ENCODE measurements at places on chromosomes 3 and 15.

DNA sequence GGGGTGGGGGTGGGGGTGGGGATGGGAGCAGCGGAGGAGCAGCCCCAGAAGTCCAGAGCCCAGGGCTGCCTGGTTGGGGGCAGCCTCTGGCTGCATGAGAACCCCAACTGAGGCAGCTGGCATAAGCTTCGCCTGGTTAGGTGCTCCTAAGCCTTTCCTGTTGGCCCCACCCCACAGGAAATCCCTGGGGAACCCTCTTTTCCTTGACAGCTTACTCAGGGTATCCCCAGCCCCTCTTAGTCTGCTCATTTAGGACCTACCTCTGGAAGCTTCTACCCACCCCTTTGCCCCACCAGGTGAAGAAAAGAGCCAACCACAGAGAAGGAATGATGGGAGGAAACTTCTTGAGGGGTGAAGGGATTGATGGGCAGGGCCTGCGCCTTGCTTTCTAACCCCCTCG lies 53.4 kb downstream of the IL20RB start:
- DNase-seq = no peak

DNA sequence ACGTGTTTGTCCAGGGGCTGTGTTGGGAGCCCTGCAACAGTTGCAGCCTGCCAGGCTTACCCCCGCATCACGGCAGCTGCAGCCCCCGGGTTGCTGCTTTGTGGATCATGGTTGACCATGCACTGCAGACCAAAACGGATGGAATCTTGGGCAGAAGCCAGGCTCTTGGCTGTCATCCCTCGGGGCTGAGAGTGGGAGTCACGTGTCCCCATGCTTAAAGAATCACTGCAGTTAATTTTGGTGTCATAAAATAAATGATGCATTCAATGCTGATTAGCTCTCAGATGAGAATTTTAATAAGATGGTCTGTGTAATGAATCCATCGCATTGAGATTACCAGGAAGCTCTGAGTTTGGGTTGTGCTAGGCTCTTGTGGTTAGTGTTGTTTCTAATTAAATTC lies 115.6 kb downstream of the CHDH start:
- DNase-seq = no peak

DNA sequence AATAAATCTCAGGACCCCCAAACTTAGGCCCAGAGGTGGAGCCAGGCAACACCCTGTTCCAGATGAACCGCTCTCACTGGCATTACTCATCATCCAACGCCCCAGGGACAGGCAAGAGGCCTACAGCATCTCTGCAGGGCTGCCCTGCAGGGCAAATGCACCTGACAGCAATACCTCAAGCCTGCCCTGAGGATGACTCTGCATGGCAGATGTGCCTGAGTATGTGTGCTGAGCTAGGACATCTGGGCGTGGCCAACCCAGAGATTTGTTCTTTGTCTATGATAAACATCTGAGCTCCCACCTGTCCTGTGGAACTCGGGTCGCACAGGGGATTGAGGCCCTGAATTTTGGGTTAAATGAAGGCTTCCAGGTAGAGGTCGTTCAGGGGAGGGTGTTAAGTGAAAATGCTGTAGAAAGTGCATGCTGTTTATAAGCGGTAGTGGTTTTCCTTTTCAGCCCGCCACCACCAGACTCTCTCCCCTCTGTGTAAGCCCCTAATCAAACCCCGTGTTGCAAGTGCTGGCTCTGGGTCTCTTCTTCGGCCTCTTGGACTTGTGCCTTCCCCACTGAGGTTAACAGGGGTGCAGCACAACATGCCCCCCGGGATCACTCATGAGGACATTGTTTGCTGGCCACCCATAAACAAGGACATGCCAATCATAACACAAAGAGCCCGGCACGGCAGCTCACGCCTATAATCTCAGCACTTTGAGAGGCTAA lies 92.3 kb downstream of the ATP10A start:
- DNase-seq = no peak

- no peak for DNase-seq
These were observed 70.2 kb upstream of the MITF start for GRCh38 chr3:69669070-69669469.

DNA sequence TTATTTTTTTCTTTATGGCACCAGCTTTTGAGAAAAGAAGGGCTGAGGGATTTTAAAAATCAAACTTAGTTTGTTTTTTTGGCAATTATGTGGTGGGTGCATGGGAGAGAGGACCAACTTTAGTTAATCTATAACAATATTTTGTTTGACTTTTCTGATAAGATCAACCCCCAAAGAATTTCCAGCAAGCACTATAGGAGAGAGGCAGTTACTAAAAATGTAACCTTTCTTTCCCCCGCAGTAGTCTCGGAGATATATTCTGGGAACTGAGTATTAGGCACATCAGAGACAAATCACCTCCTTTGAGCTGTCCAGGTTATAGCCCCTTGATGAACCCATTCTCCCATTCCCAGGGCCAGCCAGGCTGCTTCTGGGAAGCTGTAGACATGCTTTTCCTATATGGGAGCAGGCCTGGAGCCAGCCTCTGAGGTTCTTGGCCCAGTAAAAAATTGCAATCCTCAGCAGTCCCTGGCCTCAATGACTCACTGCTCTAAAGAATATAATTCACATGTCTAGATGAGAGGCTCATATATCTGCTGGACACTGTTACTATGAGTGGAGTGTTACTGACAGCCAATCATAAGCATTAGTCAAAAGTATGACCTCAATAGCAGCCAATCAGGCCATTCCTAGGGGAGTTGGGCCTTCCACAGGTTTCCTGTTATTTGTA lies 138.3 kb upstream of the AGBL1 start:
- no peak for DNase-seq

- no peak for DNase-seq
These were observed 33.2 kb upstream of the TSPAN3 start for GRCh38 chr15:77104155-77104554.

DNA sequence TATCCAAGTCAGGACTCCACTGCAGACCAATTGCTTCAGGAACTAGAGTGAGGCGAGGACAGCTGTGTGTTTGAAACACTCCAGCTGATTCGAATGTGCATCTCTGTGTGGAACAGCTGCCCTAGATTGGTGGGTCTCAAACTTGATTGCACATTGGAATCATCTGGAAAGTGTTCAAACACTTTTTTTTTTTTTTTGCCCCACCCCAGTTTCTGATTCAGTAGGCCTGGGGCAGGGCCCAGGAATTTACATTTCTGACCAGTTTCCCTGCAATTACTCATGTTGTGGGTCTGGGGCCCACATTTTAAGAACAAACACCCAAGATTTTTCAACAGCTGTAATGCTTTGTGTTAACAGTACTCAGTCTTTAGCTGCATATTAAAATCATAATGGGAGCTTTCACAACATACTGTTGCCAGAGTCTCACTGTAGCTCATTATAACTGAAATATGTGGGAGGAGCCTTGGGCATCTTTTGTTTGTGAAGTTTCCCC lies 156.6 kb downstream of the NR1D2 start:
- no peak for DNase-seq

DNA sequence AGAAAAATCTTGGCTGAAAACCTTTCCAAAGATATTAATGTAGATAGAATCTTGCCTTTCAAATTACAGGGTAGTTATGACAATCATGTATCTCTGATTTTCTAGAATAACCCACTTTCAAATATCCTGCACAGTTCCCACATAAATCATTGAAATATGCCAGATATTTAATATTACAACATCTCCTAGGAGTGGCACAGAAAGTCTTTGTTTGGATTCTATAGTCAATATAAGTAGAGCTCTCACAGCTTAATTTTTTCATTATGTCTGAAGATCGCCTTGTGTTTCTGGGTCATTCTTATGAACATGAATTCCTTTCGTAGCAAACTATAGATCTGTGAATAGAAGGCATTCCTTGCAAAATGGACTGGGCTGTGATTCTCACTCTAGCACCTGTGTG lies 5.0 kb downstream of the RARB start:
- DNase-seq = peak; percentile 30

GRCh38 chr3:130517602-130518001 lies 625 bp downstream of the COL6A6 start:
- no peak for DNase-seq

DNA sequence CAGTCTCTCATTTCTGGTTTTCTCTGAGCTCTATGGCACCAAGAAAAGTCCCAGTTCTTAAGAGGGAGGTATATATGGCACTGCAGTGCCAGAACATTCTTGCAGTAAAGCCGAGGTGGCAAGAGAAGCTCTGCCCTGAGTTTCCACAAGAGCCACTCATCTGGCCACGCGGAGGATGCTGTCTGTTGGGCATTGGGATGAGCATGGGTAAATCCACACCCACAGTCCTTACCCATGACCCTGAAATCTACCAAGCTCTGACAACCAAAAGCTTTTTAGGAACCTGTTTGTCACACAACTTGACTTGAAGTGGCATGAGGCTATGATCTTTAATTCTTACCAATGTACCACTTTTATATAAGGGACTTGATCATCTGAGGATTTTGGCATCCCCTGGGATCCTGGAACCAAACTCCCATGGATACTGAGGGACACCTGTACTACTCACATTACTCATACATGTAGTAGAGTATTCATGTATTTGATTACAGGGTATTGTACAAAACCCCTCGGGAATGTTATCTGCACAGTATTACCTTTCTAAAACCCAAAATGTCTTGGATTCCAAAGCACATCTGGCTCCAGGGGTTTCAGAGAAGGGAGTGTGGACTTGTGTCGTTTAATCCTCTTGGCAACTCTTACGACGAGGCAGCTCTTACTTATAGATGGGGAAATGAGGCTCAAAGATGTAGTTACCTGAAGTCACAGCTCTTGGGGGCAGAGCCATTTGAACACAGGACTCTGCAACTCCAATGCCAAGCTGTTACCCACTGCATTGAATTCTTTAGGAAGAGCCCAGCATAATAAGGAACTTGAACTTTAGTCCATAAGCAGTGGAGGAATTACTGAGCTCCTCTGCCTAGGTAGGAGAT lies 8.8 kb downstream of the RPL32 start:
- DNase-seq = no peak

DNA sequence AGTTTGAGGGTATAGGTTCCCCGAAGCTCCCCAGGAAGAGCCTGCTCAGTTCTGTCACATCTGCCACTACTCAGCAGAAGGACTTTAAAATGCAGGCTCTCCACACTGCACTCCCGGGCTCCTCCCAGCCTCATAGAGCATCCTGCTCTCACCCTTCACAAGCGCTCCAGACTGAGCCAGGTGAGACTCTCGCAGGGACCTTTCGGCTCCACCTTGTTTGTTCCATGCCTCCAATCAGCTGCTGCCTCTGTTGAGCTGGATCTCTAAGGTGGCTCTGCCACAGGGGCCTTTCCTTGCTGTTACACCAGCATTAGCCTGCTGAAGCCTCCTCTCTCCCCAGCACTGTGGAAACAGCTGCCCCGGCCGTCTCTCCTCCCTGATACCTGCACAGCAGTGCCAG lies 56.1 kb downstream of the SLCO3A1 start:
- DNase-seq = no peak

GRCh38 chr15:70060993-70061305 lies 36.8 kb downstream of the TLE3 start:
- DNase-seq = peak; percentile 88

GRCh38 chr3:152719264-152719663 lies 115.7 kb upstream of the P2RY1 start:
- DNase-seq = peak; percentile 9

DNA sequence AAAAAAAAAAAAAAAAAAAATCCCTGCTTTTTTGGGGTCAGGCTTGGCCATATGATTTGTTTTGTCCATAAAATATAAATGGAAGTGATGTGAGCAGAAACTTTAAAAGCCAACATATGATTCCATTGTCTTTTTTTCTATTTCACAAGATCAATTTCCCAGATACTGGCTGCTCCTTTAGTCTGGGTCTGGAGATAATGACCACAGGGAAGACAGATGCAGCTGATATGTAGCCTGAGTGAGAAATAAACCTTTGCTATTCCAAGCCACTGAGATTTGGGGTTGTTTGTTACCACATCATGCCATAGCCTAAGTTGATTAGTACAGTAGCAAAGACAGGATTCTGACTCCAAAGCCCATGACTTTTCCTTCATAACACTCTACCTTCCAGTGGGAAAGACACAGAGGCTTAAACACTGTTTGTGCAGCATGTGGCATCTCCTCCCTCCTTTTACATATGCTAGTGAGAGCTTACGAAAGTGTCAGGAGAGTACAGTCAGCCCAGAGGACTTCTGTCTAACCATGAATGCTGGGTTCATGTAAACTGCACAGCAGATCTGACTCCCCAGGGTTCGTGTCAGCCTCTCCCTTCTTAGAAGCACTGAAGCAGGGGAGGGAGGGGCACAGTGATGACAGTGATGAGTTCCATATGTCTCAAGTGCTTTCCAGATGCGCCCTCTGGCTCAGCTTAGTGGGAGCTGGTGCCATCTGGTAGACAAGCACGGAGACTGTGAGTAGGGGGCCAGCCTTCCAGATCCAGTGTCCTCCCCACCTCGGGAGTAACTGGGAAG lies 36.7 kb upstream of the SLC7A14 start:
- DNase-seq = peak; percentile 86

GRCh38 chr15:67611370-67612369 lies 69.2 kb downstream of the MAP2K5 start:
- no peak for DNase-seq

- no peak for DNase-seq
These were observed 6.1 kb downstream of the CDHR4 start for GRCh38 chr3:49793486-49794085.

GRCh38 chr15:46111730-46112129 lies 476.9 kb downstream of the SQOR start:
- DNase-seq = no peak

DNA sequence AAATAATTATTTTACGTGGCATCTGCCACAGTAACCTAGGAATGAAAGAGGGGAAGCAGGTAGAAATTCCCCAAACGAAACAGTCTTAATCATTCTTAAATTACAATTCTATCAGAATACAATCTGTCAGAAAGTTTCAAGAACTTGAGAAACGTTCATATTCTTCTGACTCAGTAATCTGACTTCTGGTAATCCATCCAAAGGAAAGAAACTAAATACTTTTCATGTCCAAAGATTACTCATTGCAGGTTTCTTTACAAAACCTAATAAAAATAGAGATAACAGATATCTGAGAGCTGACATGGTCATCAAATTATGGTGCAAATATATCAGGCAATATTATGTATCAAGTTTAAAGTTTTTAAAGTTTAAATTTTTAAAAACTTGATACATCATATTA lies 109.4 kb downstream of the DLG1 start:
- DNase-seq = no peak

- DNase-seq = no peak
These were observed 2.4 kb downstream of the SLC25A38 start for GRCh38 chr3:39385456-39386090.

- no peak for DNase-seq
These were observed 17.8 kb downstream of the ABHD17C start for GRCh38 chr15:80712956-80713355.

- no peak for DNase-seq
These were observed 28.1 kb upstream of the CAPN3 start for GRCh38 chr15:42331235-42331634.

Measured in eye (tissue), 1 donor.